ENCODE measurements at places on chromosomes 4 and X.

- DNase-seq = no peak
Observed at GRCh38 chr4:126957556-126957955, 675.2 kb upstream of the INTU start.

GRCh38 chr4:170698334-170698733 lies 608.6 kb upstream of the AADAT start:
- no peak for DNase-seq

DNA sequence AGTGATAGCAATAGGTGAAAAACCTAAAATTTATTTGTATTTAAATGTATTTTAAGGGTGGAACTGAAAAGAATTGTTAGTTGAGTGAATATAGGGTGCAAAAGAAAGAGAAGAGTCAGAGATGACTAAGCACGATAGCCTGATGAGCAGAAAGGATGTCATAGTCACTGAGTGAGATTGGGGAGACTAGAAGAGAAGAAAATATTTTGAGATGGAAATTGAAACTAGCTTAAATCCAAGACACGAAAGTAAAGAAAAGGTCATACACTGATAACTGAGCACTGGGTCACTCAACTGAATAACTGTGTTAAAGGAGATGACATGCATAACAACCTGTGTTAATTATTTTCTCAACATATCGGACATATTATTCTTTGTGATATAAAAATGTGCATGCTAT lies 55.5 kb downstream of the SPANXN4 start:
- no peak for DNase-seq

GRCh38 chr4:28007693-28008092 lies 1147.1 kb downstream of the STIM2 start:
- no peak for DNase-seq

DNA sequence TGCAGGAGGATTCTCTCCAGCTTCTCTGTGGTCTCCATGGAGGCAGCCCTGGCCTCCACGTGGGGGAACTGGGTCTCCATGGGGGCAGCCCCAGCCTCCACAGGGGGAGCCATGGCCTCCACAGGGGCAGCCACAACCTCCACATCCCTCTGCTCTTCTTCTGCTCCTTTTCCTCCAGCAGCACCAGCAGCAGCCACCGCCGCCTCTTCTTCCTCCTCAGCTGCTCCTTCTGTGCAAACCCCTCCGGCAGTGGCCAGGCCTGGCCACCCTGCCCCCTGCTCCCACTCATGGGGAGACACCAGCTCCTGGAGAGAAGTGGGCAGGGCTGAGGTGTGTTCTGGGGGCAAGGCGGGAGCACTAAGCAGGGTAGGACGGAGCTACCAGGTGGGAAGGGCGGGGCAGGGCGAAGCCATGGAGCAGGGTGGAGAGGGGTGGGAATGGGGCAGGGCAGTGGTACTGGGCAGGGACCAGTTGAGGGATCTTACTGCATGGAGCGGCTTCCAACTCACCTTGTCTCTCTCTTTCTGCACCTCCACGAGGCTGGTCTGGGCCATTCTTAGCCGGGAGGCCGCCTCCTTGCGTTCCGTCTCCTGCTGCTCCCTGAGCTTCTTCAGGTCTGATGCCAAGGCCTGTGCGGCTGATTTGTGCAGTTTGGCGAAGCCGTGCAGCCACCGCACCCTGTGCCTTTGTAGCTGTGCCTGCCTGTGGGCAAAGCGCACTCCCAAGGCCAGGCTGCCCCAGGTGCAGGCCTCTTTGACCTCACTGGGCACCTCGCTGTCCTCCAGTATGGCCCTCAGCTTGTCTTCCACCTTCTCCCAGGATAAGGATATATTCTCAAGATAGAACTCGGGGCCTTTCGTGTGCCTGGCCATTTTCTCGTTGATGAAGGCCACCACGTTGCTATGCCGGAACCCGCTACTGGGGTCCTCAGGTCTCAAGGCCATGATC lies 766 bp downstream of the TEX13A start:
- DNase-seq = no peak

Data from NCI-H1694 (cell line).